T-helper 9 cell (primary cell): ENCODE measurements at places on chromosomes 5 and 9.

GRCh38 chr9:114078781-114079156 is 669 bp upstream of the AMBP start:
- DNase-seq = no peak

DNA sequence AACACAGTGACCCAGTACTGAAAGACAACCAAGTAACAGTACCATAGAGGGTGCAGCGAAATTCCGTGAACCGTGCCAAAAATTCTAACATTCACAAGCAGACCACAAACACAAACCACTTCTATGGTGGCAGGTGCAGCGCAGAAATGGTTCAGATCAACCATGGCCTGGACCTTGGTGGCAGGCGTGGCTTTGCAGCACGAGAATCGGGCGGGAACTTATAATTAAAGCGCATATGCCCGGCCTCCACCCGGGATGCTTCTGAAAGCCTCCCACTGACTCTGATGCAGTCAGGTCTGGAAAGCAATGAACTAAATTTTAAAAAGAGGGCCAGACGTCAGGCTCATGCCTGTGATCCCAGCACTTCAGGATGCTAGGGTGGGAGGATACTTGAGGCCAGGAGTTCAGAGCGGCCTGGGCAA is 68.0 kb upstream of the TBC1D9B start:
- DNase-seq = no peak

GRCh38 chr5:75365740-75366139 is 28.7 kb downstream of the HMGCR start:
- DNase-seq = no peak

DNA sequence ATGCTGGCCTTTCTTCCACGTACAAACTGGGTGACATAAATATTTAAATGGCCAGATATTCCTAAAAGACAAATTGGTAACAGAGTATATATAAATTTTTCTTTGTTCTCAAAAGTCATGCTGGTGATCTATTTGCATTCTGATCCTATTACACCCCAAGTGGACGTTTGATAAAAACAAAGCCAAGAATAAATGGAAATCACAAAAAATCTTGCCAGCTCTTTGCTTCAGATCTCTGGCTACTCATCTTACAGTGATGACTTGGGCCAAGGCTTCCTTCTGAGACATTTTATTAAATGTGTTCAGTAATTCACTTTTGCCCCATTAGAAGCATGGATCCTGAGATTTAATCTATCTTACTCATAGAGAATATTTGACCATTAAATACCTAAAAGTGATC is 444.3 kb upstream of the PIK3R1 start:
- DNase-seq = no peak

- no peak for DNase-seq
These were observed 37.3 kb upstream of the C9orf72 start for GRCh38 chr9:27610622-27611021.

- no peak for DNase-seq
These were observed 14.9 kb downstream of the SEMA6A start for GRCh38 chr5:116559673-116560164.

DNA sequence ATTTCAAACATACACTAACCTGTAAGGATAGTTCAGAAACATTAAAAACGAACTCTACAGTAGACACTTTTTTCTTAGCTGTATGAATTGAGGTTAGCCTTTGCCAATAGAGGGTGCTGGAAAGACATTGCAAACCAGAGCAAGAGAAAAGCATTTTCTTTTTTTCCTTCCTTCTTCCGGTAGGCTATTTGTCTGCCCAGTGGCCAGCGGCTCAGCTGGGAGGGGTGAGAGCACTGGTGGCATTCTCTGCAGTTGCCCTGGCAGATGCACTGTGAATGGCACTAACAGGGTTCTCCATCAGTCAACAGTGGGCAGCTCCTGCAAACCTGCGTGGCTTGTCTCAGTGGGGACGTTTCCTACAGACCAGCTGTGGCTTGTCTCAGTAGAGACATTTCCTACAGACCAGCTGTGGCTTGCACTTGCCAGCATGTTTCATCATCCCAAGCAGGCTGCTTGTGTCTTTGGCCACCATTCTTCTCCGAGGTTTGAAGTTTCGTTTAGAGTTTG is 984.5 kb upstream of the CDH18 start:
- no peak for DNase-seq

DNA sequence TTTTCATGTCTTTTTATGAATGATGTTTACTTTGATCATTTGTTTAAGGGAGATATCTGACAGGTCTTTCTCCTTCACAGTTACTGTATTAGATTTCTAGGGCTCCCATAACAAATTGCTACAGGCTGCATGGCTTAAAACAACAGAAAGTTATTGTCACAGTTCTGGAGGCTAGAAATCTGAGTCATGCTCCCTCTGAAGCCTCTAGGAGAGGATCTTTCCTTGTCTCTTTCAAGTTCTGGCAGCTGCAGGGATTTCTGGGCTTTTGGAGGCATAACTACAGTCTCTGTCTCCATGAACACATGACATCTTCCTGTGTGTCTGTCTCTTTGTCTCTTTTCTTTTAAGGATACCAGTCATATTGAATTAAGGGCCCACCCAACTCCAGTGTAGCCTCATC is 557.3 kb upstream of the SEMA6A start:
- DNase-seq = no peak

DNA sequence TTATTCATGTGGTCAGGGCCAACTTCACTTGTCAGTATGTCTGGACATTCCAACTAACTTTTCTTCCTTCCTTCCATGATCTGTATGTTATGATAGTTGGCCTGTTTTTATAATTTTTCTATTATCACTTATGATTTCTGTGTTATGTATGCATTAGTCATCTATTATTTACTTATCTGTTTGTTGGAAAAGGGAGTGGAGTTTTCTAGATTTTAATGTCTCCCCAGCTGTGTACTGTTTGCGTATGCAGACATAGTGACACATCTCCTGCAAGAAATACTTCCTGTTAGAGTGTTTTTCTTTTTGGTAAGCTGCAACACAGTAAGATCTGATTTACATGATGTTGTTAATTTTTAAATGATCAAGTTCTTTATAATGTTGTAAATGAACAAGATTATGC is 8.7 kb upstream of the INSYN2B start:
- DNase-seq = no peak

GRCh38 chr9:127059030-127059429 is 63.4 kb downstream of the ANGPTL2 start:
- no peak for DNase-seq
